GM03348 (cell line): ENCODE measurements at places on chromosomes 5 and 9.

- DNase-seq, result peak; percentile 56
Measured at GRCh38 chr5:54630738-54631359, 113.3 kb downstream of the SNX18 start.

DNA sequence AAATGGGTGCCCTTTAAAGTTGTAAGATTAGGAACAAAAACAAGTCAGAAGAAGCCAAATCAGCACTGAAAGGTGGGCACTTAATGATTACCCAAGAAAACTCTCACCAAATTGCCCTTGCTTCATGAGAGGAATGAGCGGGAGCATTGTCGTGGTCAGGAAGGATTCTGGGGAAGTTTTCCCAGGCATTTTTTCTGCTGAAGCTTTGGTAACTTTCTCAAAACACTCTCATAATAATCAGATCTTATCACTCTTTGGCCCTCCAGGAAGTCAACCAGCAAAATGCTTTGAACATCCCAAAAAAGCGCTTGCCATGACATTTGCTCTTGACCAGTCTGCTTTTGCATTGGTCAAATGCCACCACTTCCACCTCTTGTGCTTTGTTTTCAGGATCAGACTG is 10.4 kb upstream of the PCDHGC3 start:
- no peak for DNase-seq

DNA sequence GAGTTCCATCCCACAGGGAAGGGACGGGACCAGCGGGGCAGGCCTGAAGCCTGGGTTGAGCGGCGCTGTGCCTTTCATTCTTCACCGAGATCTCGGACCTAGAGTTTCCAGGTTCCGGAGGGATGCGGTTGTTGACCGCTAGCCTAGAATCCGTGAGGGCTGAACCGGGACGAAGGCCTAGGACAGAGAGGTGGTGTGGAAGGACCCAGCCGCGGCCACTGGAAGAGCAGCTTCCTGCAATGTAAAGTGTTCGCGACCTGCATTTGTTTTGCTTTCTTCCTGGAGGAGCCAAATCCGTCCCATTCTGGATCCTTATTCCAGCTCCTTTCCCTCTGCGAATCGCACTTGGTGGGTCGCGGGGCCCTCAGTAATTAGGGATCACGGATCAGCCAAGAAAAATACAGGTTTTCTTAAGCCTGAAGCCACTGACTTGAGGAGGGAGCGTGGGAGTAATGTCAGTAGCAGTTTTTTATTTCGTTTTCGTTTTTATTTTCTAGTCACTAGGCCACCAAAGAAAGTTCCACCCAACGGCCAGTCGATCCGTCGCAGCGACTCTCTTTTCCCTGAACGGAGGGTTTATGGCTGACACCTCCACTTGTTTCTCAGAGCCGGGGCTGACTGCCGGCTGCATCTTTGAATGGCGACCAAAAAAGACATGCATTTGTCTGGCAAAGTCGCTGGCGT is 48.6 kb downstream of the ANXA2R start:
- DNase-seq, result no peak

DNA sequence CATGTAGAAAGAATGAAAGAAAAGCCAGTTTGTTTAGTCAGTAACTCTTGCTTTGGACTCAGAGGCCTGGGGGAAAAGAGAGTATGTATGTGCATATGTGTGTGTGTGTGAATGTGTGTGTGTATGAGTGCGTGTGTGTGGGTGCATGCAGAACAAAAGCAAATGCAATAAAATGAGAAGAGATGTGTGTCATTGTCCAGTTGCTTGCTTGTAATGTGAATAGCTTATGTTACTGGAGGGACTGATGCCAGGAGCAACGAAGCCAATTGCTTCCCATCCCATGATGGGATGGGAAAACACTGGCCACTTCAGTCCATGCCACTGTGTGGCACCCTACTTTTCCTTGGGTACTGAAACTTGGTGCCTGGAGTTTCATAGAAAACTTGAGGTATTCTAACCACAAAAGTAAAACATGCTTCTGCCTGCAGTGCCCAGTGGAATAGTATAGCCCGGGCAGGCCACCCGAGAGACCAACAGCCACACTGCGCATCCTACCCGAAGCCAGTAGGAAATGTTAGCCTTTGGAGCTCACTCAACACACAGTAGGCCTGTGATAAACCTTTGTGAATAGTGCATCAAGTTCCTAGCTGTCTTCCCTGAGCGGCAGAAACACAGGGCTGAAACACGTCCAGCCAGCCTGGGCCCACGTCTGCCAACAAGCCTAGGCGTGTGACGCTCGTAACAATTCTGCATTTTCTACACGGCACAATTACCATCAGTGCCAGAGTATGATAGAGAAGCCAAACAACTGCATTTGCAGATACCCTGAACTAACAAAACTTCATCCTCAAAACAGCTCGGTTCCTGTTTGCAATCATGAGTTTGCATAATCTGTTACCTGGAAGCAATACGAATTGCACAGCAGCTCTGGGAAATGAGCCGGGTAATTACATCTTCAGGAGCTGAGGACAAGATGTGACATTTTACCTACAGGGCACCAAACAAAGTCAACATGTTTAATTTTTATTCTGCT is 198.1 kb downstream of the SYK start:
- DNase-seq, result no peak

DNA sequence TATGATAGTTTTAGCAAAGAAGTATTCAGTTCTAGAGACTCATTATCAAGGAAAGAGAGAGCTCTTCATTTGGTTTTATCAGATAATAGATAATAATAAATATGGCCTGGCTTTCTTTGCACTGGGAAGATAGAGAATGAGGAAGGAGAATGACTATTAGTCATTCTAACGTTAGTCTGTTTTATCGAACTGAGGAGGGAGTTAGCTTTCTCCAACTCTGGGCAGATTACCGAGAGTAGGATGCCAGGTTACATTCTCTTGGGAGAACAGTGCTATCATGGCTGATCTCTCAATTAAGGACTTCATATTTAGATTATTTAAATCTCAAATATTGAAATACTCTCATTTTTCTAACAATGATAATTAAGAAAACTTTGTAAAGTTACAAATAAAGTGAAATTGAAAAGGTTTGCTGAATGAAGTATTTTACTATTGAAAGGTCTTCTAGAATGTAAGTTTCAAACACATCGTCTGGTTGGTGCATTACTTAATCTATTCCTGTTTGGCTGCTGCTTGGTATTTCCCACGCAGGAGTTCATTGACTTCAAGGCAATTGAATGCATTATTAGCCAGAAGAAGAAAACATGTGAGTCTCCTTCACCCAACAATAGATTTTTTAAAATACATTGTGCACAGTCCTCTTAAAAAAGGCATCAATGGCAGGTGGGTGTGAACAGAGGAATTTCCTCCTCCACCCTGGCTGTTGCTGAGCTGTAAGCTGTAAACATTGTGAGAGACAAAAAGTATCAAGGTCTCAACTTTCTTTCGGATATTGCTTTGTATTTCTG is 140.8 kb downstream of the C9orf152 start:
- DNase-seq, result no peak

DNA sequence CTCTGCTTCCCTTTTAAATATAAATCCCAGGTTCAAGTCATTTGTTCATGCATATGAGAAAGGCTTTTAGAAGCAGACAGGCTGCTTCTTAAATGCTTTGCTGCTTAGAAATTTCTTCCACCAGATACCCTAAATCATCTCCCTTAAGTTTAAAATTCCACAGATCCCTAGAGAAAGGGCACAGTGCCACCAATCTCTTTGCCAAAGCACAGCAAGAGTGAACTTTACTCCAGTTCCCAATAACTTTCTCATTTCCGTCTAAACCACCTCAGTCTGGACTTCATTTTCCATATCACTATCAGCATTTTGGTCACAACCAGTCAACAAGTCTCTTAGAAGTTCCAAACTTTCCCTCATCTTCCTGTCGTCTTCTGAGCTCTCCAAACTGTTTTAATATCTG is 679.8 kb upstream of the FTMT start:
- DNase-seq, result no peak

DNA sequence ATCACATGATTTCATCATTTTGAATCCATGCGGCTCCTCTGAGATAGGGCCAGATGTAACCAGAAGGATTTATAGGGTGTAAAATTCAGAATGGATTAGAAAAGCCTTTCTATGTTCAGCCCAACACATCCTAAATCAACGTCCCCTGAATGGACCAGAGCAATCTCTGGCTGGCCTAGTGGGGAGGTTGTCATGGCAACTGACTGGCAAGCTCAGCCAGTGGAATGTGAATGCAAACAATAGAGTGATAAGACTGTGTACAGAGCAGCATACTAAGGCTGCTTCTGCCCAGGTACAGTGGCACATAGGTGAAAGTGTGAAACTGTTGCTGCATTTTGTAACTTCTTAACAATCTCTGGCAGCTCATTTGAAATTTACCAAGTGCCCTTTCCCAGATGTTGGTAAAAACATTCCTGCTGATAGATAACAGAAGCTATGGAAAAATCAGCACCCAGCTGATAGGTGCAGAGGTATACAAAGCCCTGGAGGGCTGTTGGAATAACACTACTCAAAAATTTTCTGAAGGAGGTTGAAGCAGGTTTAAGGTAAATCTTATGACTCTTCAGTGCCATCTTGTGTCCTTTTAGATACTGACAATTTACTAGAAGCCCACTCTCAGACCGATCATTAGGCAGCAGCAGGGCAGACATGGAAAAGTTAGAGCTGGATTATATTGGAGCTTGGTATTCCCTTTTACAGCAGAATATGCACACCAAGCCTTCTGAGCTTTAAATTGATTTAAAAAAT is 267.2 kb downstream of the RAB3C start:
- DNase-seq, result peak; percentile 33

DNA sequence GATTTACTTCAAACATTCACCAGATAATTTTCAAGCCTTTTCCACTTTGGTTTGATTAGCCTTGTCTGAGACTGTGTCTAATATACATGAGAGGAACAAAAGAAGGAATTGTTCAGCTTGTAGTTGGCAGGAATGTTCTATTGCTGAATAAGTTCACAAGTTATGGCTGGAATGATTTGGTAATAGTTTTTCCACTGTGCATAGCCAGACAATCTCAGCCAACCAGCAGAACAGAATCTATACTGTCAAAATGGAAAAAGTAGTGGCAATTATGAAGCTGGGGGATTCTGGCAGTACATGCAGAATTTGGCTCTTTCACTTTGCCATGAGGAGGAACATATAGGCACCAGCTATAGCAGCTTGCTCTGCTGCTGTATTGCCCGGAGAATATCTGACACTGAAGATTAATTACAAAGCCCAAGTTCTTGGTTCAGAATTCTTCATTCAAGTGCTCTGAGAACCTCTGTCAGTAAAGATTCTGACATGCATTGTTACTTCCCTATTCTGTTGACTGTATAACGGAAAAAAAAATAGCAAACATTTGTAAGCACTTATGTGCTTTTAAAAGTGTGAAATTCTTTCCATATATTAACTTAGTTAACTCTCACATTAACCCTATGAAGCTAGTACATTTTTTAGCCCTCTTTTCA is 150.6 kb downstream of the PRR16 start:
- DNase-seq, result peak; percentile 51

- DNase-seq, result no peak
Measured at GRCh38 chr5:116037236-116037822, 5.1 kb downstream of the ARL14EPL start.

DNA sequence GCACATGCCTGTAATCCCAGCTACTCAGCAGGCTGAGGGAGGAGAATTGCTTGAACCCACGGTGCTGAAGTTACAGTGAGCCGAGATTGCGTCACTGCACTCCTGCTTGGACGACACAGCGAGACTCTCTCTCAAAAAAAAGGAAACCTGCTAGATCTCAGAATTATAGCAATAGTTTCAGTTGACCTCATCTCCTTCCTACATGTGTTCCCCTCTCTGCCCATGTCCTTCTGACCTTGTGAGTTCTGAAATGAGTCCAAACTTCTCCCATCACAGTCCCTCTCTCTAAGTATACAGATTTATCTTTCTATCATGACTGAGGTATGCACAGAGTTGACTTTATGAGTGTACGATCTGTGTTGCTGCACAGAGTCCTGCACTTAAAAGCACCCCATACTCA is 44.6 kb upstream of the SHOC1 start:
- DNase-seq, result peak; percentile 24

DNA sequence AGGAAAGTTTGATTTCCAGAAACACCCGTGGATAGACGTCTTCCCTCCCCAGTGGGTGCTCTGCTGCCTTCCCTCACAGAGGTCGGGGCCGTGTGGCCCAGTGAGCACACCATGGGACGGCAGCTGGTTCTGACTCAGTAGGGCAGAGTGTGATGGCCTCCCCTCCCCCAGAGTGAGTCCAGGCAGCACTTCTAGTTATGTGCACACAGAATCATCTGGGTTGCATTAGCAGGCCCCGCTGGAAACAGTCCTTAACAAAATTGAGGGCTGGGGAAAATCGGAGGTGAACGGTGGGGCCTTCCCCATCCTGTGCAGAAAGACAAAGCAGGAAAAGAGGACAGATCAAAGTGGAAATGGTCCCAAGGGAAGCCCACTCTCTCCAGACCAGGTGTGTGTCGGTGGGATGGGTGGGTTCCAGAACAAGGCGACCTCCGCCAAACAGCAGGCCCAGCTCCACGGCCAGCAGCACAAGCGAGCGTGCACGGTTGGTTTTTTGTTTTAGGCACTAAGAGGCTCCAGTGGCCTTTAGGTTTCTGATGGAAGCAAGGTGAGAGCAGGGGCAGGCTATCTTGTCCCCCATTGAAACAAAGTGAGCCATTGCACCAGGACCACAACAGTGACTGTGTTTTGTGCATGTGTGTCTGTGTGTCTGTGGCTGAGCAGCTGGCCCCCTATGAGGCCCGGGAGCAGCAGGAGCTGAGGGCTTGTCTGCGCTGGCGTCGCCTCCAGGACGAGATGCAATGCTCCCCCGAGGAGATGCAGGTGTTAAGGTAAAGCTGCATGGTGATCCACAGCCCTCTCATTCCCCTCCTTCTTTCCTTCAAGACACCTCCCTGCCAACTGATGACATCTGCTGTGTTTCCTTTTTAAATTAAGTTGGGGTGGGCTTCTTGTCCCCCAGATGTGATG is 201.5 kb downstream of the AOPEP start:
- peak; percentile 37 for DNase-seq

- DNase-seq, result peak; percentile 32
Measured at GRCh38 chr9:88005240-88005639, 30.9 kb upstream of the CDK20 start.

DNA sequence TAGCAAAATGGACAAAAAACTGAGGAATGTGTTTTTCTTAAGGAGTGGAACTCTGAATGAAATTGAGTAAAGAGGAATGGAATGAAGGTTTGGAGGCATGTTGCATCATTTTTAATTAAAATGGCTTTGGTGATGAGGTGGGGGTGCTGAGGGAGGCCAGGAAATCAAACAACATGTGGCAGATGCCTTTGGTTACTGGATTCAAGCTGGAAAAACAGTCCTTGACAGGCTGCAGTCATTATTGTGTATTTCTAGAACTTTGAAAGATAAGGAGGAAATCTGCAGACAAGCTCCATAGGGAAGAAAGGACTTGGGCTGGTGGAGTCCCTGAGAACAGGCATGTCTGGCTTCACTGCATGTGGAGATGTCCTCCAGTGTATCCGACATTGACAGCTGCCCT is 203.5 kb upstream of the HAPLN1 start:
- DNase-seq, result peak; percentile 65

DNA sequence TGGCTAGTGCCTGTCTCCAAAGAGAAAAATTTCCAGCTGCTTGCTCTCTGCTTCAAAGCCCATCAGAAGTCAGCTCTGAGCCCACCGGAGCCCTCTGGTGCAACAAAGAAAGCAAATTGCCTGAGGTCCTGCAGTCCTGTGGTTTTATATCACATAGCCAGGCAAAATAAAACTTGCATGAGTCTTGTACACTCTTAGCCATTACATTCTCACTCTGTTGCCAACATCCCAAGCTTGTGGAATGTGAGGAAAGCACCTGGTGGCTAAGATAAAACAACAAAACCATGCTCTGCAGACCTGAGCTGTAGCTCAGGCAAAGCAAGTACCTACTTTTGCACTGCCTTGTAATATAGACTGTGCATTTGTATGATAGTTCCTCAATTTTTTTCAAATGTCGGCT is 133.7 kb downstream of the GPBP1 start:
- DNase-seq, result no peak

GRCh38 chr5:170137694-170138214 is 32.1 kb downstream of the FOXI1 start:
- DNase-seq, result no peak
